ENCODE measurements at places on chromosomes 1 and 21.

DNA sequence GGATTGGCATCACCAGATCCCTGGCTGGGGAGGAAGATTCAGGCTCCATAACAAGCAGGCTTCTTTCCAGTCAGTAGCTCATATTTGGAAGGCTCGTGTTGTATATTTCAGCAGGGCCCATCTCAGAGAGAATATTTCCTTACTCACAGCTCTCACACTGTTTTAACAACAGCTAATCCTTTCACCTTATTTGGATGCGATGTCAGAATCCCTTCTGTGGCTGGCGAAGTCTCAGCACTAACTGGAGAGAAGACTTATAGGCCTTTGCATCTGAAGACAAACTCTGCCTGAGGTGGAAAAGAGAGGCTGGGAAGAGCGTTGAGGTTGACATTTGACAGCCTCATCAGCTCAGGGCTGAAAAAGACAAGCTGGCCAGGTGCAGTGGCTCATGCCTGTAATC is 47.2 kb upstream of the CAPZB start:
- no peak for DNase-seq

GRCh38 chr1:110155878-110156522 is 5.7 kb downstream of the SLC6A17 start:
- DNase-seq: peak; percentile 87

DNA sequence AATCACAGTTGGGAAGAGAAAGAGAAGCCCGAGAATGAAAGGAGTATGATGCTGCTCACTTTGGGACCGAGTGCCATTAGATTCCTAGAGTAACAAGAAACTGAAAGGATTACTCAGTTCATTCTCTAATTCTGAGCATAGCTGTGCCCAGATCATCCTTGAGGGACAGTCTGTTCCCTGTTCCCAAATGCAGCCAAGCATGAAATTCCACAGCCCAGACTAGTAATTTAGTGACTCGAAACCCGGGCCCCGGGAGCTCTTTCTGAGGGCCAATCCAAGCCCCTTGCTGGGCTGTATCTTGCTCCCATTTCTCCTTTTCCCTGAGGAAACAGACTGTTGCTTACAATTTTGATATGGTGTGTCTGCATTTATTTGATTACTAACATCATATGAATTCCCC is 30.0 kb upstream of the ETS2 start:
- no peak for DNase-seq

GRCh38 chr1:246152986-246153431 is 354.1 kb downstream of the SMYD3 start:
- DNase-seq: no peak

DNA sequence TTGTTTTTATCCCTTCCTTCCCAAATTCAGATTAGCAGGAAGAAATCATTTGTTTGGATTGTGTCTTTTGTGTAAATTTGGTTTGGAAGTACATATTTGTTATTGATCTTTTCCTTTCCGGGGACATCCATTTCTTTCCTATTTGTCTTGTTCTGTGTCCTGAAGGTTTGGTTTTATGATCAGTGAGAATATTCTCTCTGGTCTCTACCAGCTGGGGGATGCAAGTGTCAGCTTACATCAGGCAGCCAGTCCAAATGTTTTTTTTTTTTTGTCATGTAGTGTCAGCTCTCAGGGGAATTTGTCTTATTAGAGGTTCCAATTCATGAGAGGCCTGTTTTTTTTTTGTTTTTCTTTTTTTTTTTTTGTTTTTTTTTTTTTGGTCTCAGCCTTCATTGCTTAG is 479.2 kb upstream of the LRRC7 start:
- DNase-seq: no peak

DNA sequence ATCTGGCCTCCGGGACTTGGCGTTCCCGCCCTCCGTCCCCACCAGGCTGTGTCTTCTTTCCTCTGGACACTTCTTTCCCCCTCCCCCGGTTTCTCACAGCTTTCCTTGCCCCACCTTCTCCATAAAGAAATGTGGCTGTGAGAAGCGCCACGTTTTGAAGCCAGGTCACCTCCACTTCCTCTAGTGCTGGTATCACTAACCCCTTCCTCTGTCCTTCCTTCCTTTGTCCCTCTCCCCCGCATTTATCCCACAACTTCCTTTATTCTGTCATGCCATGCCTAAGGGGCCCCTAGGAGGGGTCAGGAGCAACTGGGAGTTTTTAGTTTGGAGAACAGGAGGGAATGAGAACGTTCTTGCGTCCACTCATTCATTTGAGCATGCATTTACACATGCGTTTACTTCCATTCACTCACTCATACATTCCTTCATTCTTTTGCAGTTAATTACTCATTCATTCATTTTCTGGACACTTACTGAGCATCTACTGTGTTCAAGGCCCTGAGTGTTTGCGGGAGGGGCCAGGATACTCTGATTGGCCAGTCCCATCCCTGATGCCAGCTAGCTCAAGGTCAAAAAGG is 5.0 kb upstream of the ACOT11 start:
- no peak for DNase-seq

- no peak for DNase-seq
Observed at GRCh38 chr1:32651461-32652073, 559 bp downstream of the RBBP4 start.

GRCh38 chr1:10429868-10430215 is 391 bp upstream of the CENPS start:
- no peak for DNase-seq

GRCh38 chr1:58765441-58765840 is 18.4 kb downstream of the JUN start:
- DNase-seq: no peak

- DNase-seq: peak; percentile 92
Observed at GRCh38 chr1:21508580-21509350, 458 bp upstream of the ALPL start.

GRCh38 chr1:172224871-172225270 is 195.6 kb upstream of the C1orf105 start:
- DNase-seq: no peak

DNA sequence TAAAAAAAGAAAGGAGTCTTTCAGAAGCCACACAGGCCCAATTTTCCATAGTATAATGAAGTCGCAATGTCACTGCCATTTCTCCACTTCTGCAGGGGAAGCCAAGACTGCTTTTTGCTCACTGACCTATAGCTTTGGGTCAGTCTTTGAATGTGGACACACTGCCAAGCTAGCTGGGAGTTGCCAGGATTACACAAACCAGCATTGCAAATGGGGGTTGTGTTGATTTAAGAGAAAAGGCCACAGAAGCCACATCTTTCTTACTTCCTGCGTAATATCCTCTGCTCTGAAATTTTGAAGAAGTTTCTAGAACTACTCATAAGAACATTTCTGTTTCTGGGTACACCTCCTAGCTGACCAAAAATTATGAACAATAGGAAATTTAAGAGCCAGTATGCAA is 45.8 kb upstream of the SAMSN1 start:
- DNase-seq: no peak

DNA sequence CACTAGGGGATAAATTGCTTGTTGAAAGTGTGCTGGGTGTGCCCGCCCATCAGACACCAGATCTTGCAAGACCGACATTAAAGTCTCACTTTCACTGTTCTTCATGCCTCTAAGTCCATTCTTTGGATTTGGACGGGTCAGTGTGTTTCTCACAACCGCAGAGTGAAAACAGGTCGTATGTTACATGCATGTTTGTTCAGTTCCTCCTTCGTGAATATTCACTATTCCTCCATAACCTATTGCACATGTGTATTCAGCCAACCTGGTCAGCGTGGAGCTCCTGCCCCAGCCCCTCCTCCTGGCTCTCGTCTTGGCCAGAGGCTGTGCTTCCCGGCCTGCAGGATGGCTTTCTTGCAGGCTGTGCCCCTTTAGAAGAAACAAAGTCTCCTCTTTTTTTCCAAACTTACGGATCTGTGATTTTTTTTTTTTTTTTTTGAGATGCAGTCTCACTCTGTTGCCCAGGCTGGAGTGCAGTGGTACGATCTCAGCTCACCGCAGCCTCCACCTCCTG is 2.2 kb upstream of the KRTAP10-6 start:
- DNase-seq: no peak

DNA sequence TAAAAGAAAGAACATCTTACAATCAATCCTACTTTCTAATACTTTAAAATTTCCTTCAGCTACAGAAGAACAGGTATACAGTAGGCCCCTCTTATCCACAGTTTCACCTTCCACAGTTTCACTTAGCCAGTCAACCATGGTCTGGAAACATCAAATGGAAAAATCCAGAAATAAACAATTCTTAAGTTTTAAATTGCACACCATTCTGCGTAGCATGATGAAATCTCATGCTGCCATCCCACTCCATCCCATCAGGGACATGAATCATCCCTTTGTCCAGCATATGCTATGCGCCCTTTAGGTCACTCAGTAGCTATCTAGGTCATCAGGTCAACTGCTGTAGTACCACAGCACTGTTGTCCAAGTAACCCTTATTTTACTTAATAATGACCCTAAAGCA is 67.7 kb downstream of the HSF2BP start:
- no peak for DNase-seq

- no peak for DNase-seq
Observed at GRCh38 chr1:182175361-182175931, 113.9 kb upstream of the ZNF648 start.

GRCh38 chr1:3070644-3071564 is 1.9 kb downstream of the PRDM16 start:
- DNase-seq: peak; percentile 77

DNA sequence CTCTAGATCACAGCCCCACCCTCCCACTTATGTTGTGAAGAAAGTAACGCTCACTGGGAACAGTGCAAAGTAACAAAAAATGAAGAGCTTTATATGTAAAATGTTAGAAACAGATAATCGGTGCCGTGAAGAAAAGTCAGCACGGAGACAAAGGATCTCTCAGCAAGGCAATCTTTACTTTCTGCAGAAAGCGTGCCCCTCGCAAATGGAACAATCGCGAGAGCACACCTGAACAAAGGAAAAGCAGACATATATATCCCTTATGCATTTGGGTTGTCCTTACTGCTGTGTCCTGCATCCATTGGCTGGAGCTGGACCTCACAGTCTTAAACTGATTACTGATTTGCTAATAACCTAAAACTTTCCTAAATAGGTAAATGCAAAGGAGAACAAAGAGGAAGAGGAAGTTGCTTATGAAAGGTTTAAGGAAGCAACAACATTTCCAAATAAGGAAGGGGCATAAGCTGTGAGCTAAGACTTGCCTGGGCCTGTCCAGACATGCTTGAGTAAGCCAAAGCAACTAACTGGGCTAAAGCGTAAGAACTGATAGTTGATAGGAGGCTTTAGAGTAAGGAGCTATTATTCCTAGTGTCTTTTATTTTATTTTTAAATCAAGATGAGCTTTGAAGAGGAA is 89.7 kb downstream of the GTF2B start:
- no peak for DNase-seq

- no peak for DNase-seq
Observed at GRCh38 chr21:20306836-20307235, 691.4 kb upstream of the NCAM2 start.

GRCh38 chr1:16013220-16013907 is 4.5 kb downstream of the HSPB7 start:
- no peak for DNase-seq

- DNase-seq: no peak
Observed at GRCh38 chr1:236438614-236439013, 44.5 kb downstream of the EDARADD start.

DNA sequence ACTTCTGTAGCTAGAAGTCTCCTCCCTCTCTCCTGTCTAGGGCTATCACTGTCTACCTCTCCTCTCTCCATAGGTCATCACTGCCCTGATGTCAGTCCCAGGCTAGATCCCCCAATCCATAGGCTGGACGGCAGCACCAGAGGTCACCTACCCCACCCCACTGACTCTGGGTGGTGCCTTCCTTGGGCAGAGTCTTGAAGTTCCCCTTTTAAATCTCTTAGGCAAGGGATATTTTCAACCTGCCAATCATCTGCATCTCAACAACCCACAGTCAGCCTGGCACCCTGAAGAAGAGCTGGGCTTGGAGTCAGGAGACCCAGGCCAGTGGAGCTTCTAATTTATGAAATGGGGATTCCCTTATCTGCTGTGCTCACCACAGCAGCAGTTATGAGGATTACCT is 13.2 kb downstream of the MYBPH start:
- DNase-seq: no peak

DNA sequence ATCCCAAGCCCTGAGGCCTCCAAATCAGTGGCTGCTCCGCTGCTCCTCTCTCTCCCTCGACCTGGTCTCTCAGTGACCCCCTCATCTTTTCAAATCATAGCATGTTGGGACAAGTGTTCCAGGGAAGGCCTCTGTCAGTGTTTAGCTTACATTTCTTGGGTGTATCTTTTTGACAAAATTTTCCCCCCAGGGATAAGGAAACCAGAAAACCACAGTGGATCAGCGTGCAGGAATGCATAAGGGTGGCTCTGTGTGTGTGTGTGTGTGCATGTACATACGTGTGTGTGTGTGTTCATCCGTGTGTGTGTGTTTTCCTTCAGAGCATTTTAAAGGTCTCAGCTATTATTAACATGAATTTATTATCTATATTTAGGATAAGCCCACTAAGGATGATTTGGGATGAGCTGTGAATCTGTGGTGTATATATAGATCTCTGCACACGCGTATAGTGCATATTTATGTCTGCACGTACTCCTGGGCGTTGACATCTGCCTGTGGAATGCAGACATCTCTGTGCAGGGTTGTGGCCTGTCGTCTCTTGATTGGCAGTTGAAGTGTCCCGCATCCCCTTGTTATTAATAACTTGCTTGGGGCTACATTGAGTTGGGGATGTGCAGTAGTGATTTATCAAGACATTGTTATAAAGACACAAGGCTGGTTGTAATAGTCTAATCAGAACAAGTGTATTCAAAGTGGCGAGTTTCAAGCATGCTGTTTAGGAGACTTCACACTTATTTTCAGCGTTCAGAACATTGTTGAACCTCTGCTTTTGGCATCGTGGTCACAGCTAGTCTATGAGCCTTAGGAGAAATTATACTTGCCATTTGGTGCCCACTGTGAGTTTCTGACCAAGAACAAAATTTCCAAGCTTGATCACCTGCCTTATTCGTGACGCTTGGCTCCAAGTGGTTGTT is 55.6 kb downstream of the GALNT2 start:
- DNase-seq: no peak

DNA sequence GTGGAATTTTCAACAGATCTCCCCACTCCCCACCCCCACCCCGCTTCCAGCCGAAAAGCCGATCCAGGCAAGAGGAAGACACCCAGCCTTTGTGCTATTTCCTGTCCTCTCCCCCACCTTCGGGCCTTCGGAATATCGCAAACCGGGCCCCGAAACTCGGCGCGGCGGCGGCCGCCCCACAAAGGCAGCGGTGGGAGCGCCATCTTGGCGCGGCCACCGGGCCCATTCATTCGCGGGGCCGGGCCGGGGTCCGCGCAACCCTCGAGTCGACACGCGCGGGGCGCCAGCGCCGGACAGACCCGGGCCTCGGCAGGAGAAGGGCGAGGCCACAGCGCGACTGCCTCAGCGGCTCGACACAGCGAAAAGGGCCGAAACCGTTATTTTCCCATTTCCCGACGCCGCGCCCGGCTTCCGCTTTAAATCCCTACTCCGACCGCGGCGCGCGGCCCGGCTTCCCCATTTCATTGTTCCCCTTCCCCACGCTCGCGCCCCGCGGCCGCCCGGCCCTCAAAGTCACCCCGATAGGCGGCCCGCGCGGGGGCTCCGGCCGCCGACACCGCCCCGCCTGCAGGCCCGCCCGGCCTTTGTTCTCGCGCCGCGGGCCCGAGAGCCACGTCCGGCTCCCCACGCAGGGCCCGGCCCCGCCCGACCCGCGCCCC is 911 bp downstream of the GNB1 start:
- no peak for DNase-seq

GRCh38 chr1:35361638-35362037 is 93.1 kb downstream of the ZMYM4 start:
- DNase-seq: no peak

GRCh38 chr1:12409681-12410080 is 179.9 kb downstream of the VPS13D start:
- no peak for DNase-seq

Measured in ecto neural progenitor cell (in vitro differentiated cells).